GM12892 (cell line): ENCODE measurements at places on chromosomes 7 and 10.

GRCh38 chr7:82594665-82595064 is 151.1 kb upstream of the CACNA2D1 start:
- DNase-seq, result no peak

DNA sequence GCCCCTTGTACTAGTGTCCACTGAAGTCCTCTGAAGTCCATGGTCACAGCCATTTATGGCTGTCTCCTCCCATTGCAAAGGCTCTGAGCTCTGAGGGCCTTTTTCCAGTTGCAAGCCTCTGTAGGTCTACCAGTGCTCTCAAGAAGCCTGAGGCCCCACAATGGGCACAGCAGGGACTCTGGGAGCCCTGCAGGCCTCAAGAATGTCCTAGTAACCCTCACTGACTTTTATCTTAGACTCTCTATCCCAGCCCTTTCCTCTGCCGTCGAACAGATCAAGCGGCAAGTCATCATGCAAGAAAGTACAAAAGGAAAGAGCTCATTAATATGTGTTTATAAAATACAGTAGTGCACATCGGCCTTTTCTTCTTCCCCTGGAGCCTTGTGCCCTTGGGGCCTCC is 23.4 kb downstream of the VWA2 start:
- DNase-seq, result no peak

- no peak for DNase-seq
Measured at GRCh38 chr7:26141077-26141476, 10.9 kb upstream of the NFE2L3 start.

DNA sequence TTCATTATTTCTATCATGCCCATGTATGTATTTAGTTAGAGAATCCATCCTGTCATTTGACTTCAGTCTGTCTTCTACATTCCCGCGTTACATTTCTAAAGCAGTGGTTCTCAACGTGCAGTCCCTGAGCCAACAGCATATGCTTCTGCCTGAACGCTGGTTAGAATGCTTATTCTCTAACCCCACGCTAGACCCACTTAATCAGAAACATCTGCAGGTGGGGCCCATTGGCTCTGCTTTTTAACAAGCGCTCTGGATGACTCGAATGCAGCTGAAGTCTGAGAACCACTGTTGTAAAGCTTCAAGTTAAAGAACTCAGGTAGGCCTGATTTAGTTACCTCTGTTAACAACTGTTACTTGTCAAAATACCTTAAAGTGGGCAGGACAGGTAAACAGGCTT is 38.2 kb downstream of the NEUROD6 start:
- DNase-seq, result no peak

GRCh38 chr7:53325061-53325460 is 289.6 kb downstream of the POM121L12 start:
- no peak for DNase-seq

DNA sequence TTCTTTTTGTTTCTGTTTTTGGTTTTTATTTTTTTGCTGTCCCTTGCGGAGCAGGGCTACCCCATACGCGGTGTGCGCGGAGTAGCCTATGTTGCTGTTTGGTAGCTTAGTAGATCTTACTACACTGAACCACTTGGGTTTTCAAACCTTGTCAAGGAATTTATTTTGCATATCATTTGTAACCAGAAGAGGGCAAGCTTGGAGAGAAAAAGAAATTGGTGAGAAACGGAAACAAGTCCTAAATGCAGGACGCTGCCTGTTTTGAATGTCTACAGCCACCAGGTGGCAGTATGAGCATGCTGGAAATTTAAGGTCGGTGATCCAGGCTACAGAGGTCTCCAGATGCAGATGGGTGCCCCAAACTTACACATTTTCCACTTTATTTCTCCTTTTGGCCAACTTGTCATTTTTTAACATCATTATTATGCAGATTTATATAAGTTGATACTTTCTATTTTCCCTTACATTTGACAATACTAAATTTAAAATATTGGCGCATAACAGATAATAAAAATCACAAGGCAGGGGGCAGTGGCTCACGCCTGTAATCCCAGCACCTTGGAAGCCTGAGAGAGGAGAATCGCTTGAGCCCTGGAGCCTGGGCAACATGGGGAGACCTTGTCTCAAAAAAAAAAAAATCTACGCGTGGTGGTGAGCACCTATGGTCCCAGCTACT is 15.3 kb upstream of the TRA2A start:
- peak; percentile 45 for DNase-seq

DNA sequence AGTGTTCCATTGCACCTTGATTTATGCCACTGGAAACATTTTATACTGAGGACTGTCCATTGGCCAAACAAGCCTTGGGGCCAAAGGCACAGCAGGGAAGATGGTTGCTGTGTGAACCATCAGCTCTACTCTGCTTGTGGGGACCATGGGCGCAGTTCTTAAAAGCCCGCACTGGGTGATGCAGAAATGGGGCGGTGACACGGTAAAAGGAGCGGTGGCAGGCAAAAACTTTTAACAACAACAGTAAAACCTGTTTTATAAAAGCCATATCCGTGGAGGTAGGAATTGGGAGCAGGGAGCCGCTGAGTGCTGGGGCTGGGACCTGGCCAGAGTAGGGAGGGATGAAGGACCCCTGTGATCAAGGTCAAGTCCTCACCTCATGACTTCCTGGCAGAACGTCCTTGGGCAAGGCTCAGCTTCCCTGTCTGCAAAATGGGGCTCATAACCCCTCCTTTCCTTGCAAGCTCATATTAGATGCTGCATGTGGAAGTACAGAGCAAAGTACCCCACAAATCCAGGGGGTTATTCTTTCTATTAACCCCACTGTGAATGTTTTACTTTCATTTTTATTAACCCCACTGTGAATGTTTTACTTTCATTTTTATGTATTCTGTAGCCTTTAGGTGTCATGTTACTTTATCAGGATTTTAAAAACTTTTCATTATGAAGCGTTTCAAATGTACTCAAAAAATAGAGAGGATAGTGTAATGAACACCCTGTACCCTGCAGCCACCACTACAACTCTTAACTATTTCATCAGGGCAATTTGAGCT is 78.3 kb downstream of the GRK5 start:
- DNase-seq, result no peak
